ENCODE measurements at places on chromosomes 7 and 10. TPM values are rescaled to one million over a fixed set of nuclear protein-coding genes. Genes with fewer than 3 reads are reported as not detected.

DCLRE1C gene
- 7.1 TPM for total RNA-seq

SPDYE8 gene
- total RNA-seq = not detected

POU6F2 gene
- not detected for total RNA-seq

ACTL6B gene
- not detected for total RNA-seq

CCDC172 gene
- not detected for total RNA-seq

ACHE gene
- total RNA-seq = not detected

ASZ1 gene
- not detected for total RNA-seq

WNT8B gene
- total RNA-seq = not detected

PTN gene
- 3.1 TPM for total RNA-seq

STRIP2 gene
- total RNA-seq = 1.6 TPM

MMD2 gene
- total RNA-seq = not detected

ANK3 gene
- total RNA-seq = 191 TPM

Measured in suprapubic skin (tissue), 4 donors.